ENCODE measurements at places on chromosomes 2 and 18. TPM values are rescaled to one million over a fixed set of nuclear protein-coding genes. Genes with fewer than 3 reads are reported as not detected.
A peak's percentile ranks its signal among the peaks of the same experiment; 100 is the strongest.

Gene HPCAL1
- 39.9 TPM for total RNA-seq

GRCh38 chr2:152743002-152743401 is 24.6 kb downstream of the ARL6IP6 start:
- no peaks in the 10 kb centered on the region for H3K36me3 ChIP-seq
- DNase-seq, result no peak
- no peak overlapping the region for H3K27ac ChIP-seq
- no peaks in the 10 kb centered on the region for H3K4me1 ChIP-seq

Gene SKA1
- total RNA-seq, result 0.45 TPM

DNA sequence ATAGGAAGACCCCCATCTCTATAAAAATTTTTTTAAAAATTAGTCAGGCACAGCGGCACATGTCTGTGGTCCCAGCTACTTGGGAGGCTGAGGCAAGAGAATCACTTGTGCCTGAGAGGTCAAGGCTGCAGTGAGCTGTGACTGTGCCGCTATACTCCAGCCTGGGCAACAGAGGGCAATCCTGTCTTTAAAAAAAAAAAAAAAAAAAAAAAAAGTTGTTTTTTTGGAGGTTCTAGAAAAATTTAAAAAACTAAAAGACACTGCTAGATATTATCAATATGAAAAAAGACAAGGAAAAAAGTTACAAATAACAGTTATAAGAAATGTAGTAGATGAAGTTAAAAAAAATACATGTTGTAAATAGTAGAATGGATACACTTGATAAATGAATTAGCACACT is 56.1 kb upstream of the C2orf15 start:
- no peaks in the 10 kb centered on the region for H3K4me1 ChIP-seq
- H3K4me3 ChIP-seq, result no peak overlapping the region
- H3K36me3 ChIP-seq, result no peaks in the 10 kb centered on the region

GRCh38 chr2:7419186-7419585 is 502.0 kb downstream of the RNF144A start:
- H3K4me1 ChIP-seq, result no peaks in the 10 kb centered on the region
- H3K27me3 ChIP-seq, result no peaks in the 10 kb centered on the region
- H3K36me3 ChIP-seq, result no peaks in the 10 kb centered on the region
- no peak overlapping the region for H3K27ac ChIP-seq
- DNase-seq, result no peak
- no peak overlapping the region for H3K4me3 ChIP-seq

DNA sequence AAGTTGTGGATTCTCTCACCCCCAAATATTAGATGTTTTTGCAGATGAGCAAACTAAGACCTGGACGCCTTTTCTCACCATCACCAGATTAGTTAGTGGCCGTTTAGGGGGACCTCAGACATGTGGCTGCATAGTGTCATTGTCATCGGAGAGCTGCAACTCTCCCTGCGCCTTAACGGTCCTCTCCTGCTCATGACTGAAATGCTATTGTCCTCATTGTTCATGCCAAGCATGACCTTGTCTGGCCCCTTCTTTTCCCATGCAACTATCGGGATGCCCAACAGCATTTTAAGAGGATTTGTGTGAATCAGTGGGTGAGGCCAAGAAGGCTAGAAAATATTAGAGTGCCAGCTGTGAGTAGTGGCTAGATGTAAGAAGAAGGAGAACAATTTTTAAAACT is 174.2 kb downstream of the SOCS6 start:
- no peaks in the 10 kb centered on the region for H3K27me3 ChIP-seq
- H3K4me3 ChIP-seq, result no peak overlapping the region
- no peak overlapping the region for H3K27ac ChIP-seq
- DNase-seq, result no peak

GRCh38 chr2:48248251-48248933 is 281.6 kb upstream of the STON1 start:
- H3K27ac ChIP-seq, result peak overlapping the region; percentile 66
- peaks cover 17% of the 10 kb centered on the region for H3K4me1 ChIP-seq
- H3K27me3 ChIP-seq, result no peaks in the 10 kb centered on the region
- no peaks in the 10 kb centered on the region for H3K36me3 ChIP-seq

Gene SLC19A3
- 2.6 TPM for total RNA-seq

Gene RPRM
- 1.0 TPM for total RNA-seq

- H3K4me1 ChIP-seq, result peaks cover 11% of the 10 kb centered on the region
- H3K4me3 ChIP-seq, result no peak overlapping the region
- no peak overlapping the region for H3K27ac ChIP-seq
- H3K36me3 ChIP-seq, result no peaks in the 10 kb centered on the region
Observed at GRCh38 chr18:12911025-12911928, 27.2 kb upstream of the PTPN2 start.

- H3K4me3 ChIP-seq, result no peak overlapping the region
- no peak overlapping the region for H3K27ac ChIP-seq
- no peaks in the 10 kb centered on the region for H3K4me1 ChIP-seq
- no peaks in the 10 kb centered on the region for H3K27me3 ChIP-seq
Observed at GRCh38 chr18:52069201-52069600, 270.8 kb upstream of the DCC start.

Gene ASXL2
- total RNA-seq, result 19.2 TPM

DNA sequence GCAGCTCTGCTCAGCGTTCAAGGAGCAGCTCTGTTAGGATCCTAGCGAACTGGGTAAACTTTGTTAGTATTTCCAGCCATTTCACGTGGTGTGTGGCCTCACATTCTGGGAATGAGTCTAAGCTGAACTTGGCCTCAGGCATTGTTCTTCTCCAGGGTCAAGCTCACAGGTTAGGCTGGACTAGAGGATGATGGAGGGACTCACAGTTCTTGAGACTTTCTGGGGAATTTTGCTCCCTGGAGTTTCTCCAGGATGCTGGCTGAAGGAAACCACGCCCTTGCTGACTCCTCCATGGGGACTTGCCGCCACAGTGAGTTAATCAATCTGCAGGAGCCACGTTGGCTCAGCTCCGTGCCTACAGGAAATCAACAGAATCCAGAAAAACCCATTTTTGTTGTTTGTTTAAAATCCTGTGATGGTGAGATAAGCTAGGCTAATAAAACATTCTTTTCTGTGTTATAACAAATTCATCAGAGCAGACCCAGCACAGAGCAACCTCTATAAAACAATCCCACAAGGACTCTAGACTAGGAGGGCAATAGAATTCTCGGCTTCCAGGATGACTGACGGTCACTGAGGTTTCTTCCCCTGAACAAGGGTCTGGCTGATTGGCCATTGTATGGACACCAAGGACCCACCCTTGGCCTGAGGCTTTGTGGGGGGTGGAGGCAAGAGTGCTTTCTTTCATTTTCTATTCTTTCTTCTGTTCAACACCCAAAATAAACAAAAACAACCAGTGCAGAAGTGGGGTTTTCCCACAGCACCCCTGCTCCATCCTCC is 12.6 kb downstream of the CNDP1 start:
- DNase-seq, result no peak
- no peaks in the 10 kb centered on the region for H3K36me3 ChIP-seq
- H3K27ac ChIP-seq, result no peak overlapping the region

Gene SPEG
- total RNA-seq, result 1.9 TPM
